ENCODE measurements at places on chromosomes 6 and 20.

DNA sequence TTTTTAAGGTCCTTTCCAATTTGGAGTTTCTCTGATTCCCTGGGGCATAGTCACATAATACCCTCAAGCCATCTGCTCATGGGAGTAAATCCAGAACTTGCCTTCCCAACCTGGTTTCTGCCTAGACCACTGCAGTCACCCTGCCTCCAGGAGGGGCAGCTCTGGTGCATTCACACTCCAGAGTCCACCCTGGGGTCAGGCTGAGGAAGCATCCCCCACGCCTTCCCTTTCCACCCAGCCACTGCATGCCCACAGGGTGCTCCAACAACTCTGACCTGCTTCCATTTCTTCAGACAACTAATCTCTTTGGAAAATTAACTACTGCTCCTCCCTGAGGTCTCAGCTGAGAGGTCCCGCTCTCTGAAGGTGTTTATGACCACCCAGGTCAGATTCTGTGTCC lies 211.4 kb upstream of the RIN2 start:
- DNase-seq: no peak

GRCh38 chr20:63749597-63750508 lies 10.3 kb downstream of the SLC2A4RG start:
- DNase-seq: no peak

GRCh38 chr6:27066802-27067201 lies 180.7 kb upstream of the PRSS16 start:
- DNase-seq: no peak

DNA sequence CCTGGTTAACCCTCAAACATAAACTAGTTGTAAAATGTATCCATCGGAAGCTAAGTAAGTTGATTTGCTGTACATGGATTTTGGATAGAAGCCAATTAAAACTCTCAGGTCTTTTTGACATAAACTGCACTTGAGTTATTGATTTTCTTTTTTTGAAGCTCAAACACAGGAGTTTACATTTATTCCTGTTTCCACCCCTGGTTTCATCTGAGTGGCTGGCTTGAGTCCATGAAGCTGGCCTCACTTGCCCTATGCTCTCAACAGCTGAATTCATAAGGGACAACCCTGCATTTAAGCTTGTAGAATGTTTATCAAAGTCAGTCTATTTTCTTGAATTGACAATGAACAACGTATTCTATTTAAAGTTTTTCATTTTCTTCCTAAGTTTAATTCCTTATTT lies 58.1 kb upstream of the PLEKHG1 start:
- no peak for DNase-seq

- DNase-seq: peak; percentile 42
Measured at GRCh38 chr6:110408901-110409300, 6.5 kb downstream of the DDO start.

GRCh38 chr6:56771929-56772607 lies 129.4 kb upstream of the DST start:
- no peak for DNase-seq

DNA sequence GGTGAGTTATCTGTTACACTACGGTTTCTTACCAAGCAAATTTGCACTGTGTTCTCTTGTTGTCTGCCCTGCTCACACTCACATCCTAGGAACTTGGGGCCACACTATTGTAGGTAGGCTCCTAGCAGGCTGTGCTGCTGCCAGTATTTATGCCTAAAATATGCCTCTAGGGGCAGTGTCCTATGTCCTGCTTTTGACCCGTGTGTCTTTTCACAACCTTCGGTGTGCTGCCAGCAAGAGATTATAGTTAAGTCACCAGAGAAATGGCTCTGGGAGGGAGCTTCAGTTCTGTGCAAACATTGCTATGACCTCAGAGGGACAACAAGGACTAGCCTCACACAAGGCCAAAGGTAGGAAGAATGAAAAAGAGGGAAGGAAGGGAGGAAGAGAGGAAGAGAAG lies 8.9 kb upstream of the TAAR5 start:
- peak; percentile 59 for DNase-seq

GRCh38 chr20:1429143-1429728 lies 36.4 kb upstream of the FKBP1A start:
- DNase-seq: no peak

GRCh38 chr6:2733736-2734480 lies 16.8 kb downstream of the MYLK4 start:
- DNase-seq: no peak

DNA sequence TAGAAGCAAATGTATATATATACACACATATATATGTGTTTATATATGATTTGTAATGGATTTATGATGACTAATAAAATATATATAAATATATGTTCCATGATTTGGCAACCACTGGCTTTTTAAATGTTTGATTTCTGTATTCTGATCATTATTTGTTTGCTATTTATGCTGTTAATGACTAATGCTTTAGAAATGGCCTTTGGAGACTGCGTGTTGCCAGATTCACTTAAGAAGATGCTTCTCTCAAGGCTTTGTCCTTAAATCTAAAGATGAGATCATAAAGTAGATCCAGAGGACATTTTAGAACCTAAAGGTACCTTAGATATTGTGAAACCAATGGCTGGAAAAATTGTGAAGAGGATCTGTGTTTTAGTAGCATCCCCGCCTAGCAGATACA lies 116.0 kb upstream of the SUPT3H start:
- no peak for DNase-seq

DNA sequence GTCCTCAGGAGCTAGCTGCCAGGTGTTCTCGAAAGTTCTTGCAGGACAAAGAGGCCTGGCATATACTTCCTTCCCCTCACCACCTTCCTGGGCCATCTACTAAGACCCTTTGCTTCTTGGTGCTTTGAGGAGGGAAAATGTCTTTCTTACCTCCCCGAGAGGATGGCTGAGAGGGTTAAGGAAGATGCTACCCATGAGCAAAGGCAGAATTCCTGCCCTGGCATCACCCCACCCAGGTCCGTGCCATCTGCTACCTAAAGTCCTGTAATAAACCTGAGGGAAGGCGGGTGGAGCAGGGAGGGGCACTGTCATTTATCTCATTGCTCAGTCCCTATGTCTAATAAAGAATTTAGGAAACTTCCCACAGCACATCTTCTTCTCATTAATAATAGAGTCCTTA lies 16.2 kb downstream of the GFOD1 start:
- no peak for DNase-seq

DNA sequence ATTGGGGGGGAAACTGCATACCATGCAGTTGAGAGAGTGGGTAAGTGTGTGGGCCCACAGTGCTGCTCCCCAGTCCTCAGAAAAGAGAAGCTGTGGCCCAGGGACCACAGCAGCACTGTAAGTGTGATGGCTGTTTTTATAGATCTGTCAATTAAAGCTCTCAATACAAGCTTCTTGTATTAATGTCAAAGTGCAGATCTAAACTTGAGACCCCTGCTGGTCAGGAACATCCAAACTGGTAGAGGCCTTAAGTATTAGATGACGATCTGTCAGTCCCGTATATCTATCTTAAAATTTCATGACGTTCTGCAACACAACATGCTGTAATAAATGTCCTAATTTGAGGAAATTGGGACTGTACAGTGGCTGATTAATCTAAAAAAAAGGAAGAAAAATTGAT lies 74.8 kb downstream of the TULP4 start:
- no peak for DNase-seq

GRCh38 chr6:124961777-124962638 lies at the start of gene RNF217:
Gene RNF217, plus strand, starts transcription at chr6:124962437. Its CDS starts 108 bp downstream, at chr6:124962545.
- peak; percentile 77 for DNase-seq

- no peak for DNase-seq
Measured at GRCh38 chr6:13074415-13075140, 253.8 kb downstream of the TBC1D7 start.

All from iPS-NIHi11 (cell line).